Psoas muscle (tissue), 8 donors: ENCODE measurements at places on chromosomes 12 and 14.
A peak's percentile ranks its signal among the peaks of the same experiment; 100 is the strongest.

GRCh38 chr14:92955381-92955780, 32.4 kb downstream of the CHGA start:
- no peak for DNase-seq

DNA sequence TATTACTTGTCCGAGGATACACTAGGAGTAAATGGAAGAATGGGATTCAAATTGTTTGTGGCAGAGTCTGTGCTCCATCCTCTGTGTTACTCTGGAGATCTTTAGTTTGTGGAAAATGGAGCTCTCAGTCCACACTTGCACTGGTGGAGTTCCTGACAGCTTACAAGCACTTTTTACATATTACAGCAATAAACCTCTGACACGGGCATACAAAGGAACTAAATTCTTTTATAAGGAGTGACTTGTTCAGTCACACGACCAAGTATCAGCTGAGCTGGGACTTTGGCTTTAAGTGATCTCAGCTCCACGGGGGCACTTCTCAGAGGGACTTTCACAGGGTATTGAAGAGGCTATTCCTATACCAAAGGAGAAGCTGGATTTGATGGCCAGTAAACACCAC, 417.5 kb downstream of the LRIG3 start:
- no peak for DNase-seq

- peak; percentile 85 for DNase-seq
Observed at GRCh38 chr14:94761348-94761996, 8.4 kb downstream of the GSC start.

GRCh38 chr14:21257394-21257909, 11.8 kb downstream of the HNRNPC start:
- DNase-seq = no peak

DNA sequence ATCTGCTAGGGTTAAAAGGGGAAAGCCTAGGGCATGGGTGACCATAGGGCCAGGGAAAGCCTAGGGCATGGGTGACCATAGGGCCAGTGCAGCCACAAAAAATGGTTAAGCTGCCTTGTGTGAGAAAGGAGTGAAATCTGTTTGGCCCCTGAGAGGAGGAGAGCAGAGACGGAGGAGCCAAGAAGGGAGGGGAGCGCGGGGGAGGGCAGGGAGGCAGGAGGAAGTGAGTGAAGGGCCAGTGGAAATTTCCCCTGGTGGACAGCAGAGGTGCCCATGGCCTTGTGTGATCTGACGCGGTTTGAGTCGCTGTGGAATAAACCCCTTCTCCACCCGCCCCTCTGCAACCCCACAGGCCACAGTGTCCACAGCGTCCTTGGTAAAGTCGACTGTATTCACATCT, 618 bp upstream of the AQP6 start:
- no peak for DNase-seq

- DNase-seq = no peak
Observed at GRCh38 chr12:50988051-50988450, 35.7 kb downstream of the HIGD1C start.
